ENCODE measurements at places on chromosomes 2 and 18. TPM values are rescaled to one million over a fixed set of nuclear protein-coding genes. Genes with fewer than 3 reads are reported as not detected.

The GALR1 gene
- not detected for total RNA-seq

The CPS1 gene
- total RNA-seq = 12.6 TPM

The KCNG3 gene
- total RNA-seq = 0.54 TPM

The PROKR1 gene
- not detected for total RNA-seq

The CNRIP1 gene
- 2.3 TPM for total RNA-seq

The BOLL gene
- total RNA-seq = not detected
